Right ventricle myocardium inferior (tissue), 1 donor: ENCODE measurements at places on chromosomes 6 and 20.

- no peak for DNase-seq
Observed at GRCh38 chr6:135939208-135939591, 87.7 kb downstream of the PDE7B start.

GRCh38 chr6:42727087-42727611, 4.8 kb upstream of the PRPH2 start:
- peak; percentile 76 for DNase-seq

GRCh38 chr20:10672624-10673127, 1.1 kb downstream of the JAG1 start:
- peak; percentile 89 for DNase-seq

DNA sequence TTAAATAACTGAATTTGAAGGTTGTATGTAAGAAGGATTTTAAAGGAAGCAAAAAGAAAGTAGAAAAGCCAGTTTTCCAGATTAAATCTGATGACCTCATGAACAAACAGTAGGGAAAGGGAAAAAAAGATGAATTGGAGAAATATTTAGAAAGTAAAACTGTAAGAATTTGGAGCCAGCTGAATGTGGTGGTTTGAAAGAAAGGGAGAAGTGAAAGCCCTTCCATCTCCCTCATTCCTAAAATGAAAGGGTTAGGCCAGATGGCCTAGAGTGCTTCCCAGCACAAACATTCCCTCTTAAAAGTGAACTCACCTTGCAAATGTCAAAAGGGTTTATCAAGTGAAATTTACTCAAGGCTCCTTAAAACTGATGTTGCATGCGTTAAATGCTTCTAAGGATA, 139.3 kb upstream of the COL21A1 start:
- DNase-seq, result no peak

DNA sequence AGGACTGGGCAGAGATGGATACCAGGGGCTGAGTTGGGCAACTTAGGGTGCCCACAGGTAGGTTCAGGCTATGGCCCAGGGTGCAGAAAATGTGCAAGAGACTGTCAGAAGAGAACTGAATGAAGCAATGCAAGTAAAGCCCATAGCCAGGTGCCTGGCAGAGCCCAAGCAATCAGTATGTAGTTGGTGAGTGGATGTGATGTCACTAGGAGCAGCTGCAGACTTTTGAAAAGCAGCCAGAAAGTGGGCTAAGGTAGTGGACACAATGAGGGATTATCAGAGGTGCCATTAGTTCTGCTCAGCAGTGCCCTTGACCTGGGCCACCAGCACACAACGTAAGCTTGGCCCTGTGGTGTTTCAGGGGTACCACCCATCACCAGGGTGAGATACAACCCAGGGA, 135.3 kb downstream of the SOBP start:
- DNase-seq, result no peak

DNA sequence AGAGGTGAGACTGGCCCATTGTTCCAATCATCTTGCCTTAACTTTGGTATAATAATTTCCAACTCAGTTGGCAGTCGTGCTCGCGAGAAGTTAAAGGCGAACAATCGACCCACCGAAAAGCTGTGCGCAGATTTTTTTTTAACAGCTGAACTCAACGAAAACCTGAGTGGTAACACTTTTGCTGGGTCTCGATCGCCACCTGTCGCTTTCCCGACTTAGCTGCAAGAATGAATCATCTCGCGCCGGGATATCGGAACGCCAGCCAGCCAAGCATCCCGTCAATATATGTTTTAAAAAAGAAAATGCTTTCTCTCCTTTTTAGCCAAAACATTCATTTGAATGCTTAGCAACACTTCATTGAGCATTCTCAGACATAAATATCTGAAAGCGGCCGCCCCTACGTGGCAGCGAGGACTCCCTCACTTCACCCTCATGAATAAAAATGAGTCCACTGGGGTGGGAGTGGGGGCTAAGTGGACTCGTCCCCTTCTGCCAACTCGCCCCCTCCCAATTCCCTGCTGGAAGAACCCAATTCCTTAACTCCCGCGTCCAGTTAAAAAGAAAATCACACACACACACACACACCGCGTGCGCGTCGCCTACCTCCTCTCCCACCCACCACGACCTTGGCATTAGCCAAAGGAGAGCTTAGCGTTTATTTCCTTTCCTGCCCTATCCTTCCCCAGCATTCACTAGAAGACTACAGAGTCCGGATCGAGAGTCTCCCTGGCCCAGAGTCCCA, 1.5 kb downstream of the COL12A1 start:
- DNase-seq, result peak; percentile 80

DNA sequence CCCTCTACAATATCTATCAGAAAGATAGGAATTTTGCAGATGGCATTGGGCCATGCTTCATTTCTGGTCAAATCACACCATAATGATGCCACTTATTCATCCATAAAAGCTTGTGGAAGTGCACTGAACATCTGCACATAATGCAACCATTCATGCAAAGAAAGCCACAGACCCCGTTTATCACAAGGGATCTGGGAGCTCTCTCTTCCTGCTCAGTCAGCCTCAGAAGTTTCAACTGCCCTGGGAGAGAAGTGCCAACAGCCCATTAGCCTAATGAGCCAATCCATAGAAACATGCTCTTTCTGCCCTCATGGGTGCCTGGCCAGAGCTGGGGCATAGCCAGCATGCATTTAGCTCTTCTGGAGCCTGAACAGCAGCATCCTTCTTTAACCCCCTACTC, 85.8 kb downstream of the SLC35F1 start:
- DNase-seq, result no peak

DNA sequence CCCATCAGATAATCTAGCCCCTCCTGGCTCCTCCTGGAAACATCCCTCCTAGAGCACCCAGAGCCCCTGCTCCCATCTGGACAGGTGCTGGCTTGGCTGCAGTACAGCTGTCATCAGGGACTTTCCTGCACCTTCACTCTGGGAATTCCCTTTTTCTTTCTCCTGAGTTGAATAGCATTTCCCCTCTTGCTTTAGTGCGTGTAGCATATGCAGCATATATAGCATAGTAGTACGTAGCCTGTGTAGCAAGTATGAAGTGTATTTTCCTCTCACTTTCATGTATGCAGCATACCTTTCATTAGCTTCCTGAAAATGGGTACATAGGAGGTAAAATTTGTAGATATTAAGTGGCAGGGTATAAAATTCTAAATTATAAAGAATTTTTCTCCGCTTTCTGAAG, 352.9 kb downstream of the ESR1 start:
- DNase-seq, result no peak

DNA sequence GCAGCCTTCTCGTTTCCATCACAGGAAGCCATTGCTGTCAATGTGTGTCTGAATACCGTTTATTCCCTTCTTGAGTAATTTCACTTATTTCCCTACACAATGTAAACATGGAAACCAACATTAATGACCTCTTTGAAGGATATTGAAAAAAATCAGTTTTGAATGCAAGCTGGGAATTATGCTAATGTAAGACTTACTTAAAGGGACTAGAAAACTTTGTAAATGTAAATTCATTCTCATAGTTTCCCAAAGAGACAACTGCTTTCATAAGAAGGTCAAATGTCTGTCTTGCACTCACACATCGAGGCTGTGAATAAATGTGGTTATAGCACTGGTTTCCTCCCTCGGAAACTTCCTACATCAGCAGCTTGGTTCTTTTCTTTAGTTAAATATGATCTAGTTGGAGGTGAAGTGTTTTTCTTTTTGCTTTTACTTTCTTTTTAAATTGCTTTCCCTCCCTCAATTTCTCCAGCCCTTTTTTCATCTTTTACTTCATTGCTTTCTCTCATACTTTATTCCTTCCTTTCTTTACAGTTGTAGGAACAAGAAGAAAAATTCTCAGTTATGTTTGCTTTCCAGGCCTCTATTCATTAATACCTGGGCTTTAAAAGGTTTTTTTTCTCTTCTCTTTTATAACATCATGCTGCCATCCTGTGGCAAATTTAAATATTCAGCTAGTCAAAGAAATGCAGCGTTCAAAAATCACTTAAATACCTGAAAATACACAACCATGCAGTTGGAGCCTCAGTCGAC, 108.3 kb downstream of the TNFAIP3 start:
- DNase-seq, result no peak

GRCh38 chr20:45017857-45018256, 51.5 kb downstream of the STK4 start:
- no peak for DNase-seq

DNA sequence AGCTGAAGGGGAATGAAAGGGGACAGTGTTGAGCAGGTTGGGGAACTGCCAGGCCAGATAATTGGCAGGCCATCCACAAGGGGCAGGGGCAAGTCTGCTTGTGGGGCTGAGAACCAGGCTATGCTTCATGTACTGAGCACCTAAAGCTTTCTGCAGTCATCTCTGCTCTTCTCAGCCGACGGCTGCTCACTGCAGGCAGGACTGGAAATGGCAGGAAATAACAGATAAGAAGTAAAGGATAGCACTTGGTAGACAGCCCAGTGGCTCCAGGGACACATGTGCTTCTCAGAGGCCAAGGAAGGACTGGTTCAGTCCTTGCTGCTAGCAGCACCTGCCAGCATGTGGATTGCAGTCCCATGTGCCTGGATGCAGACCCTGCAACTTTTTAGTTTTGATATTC, 89.8 kb downstream of the CD164 start:
- peak; percentile 52 for DNase-seq

DNA sequence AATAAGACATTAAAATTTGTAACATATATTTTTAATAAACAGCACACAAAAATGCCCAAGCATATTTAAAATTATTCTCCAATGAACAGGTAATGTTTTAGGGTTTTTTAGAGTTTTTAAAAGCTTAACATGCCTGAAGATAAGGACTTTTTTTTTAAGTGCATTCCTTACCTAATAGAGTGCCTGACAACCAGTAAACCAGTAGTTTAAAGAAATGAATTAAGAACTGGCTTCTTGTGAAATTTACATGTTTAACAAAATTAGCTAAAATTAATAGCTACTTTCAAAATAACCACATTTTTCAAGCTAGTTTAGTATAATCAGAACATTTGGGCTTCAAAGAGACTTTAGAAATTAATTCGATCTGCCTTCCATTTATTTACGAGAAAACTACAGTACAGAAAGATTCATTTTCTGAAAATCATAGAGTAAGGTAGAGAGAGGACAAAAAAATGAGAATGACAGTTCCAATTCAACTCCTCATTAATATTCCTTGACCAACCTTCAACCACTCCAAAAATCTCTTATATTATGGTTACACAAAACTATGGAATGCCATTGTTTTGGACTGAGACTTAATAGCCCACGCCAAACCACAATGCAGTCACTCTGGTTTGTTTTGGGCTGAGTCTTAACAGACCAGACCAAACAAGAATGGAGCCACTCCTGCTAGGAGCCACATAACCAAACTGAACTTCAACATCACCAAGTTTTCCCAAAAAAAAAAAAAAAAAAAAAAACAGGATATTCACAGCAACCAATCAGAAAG, 5.7 kb upstream of the PLN start:
- no peak for DNase-seq
